H4 (cell line): ENCODE measurements at places on chromosomes 7 and 10. TPM values are rescaled to one million over a fixed set of nuclear protein-coding genes. Genes with fewer than 3 reads are reported as not detected.
A peak's percentile ranks its signal among the peaks of the same experiment; 100 is the strongest.

Gene KNDC1
- 0.39 and 1.6 TPM in 2 replicates for total RNA-seq

Gene VPS50
- 17.9 and 25.6 TPM in 2 replicates for total RNA-seq

Gene SH2D4B
- total RNA-seq, result not detected in 2 replicates

GRCh38 chr10:74040200-74041126 lies 42.5 kb downstream of the VCL start:
- no peak for DNase-seq

- DNase-seq, result no peak
These were observed 42.6 kb upstream of the TRIL start for GRCh38 chr7:29000717-29001076.

GRCh38 chr10:44020322-44021111 lies 364.4 kb downstream of the CXCL12 start:
- DNase-seq, result no peak

GRCh38 chr7:49320083-49320482 lies 395.7 kb downstream of the CDC14C start:
- DNase-seq, result no peak

GRCh38 chr7:50262446-50262845 lies 42.1 kb upstream of the IKZF1 start:
- no peak for DNase-seq

GRCh38 chr7:130881091-130881798 lies 147.2 kb upstream of the KLF14 start:
- no peak for DNase-seq

DNA sequence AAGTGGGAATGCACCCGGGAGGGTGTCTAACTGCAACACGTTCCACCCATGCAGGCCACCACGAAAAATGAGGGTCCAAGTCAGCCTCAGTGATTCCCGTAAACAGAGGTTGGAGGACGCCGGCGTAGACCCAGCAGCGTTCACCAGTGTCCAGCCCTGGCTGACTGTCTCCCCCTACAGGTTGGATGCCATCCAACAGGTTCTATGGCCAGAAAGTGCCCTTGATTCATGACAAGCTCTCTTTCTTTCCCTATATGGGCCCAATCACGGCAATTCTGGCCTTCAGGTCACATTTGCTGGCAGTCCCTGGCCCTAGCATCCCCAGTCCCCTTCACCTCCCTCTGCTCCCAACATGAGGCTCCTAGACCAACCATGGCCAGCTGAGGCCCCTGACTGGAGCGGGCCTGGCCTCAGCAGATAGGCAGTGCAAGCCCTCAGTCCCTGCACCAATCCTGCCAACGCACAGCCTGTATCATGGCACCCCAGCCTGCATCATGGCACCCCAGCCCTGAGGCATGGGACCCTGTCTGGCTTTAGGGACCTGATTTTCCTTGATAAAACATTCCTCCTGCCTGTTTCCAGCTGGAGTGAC lies 227.4 kb downstream of the GRID1 start:
- DNase-seq, result peak; percentile 20
